ENCODE measurements at places on chromosomes 1 and 21. TPM values are rescaled to one million over a fixed set of nuclear protein-coding genes. Genes with fewer than 3 reads are reported as not detected.

DNA sequence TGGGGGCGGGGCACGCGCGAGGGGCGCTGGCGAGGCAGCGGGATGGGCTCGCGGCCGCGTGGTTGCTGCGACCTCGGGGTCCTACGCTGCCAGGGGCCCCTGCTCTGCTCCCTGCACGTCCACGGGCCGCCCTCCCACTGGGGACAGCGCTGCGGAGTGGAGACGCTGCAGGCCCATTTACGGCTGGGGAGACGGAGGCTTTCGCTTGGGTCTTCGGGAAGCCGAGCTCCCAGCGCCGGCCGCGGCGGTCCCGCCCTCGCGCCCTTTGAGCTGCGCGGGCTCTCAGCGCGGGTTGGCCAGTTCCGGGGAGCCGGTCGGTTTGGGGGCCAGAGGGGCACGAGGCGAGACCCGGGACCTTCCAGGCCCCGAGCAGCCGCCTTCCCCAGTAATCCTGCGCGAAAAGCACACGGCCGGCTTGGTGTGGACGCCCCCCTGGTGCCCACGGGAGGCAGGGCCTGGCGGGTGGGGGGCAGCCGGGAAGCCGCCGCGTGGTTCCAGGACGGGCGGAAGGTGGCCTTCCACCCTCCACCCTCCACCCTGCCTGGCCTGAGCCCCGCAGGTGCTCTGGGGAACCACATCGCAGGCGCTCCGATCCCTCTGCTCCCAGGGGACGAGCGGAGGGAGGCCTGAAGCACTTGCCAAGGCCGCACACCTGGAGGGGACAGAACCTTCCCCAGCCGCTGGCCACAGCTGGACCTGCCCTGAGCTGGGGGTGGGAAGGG lies 570 bp upstream of the PEX10 start:
- H3K4me1 ChIP-seq: no peaks in the 10 kb centered on the region
- H3K36me3 ChIP-seq: no peaks in the 10 kb centered on the region
- H3K27me3 ChIP-seq: peaks cover 8% of the 10 kb centered on the region

DNA sequence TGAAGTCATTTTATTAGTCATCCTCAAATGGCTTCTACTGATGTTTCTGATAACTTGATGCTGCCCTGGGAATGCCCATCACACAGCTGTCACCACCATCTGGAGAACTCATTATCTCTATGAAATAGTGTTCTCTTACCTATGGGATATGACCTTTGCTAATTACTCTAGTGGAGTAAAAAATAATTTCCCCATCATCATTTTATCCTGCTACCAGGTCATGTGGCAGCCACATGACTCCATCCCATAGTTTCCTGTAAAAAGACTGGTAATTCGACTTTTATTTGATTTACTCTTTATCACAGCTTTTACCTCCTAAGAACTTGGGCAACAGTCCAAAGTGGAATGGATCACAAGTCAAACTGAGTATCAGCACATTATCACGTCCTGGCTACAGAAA lies 76.1 kb upstream of the USP25 start:
- H3K4me1 ChIP-seq: no peaks in the 10 kb centered on the region
- DNase-seq: no peak
- H3K27me3 ChIP-seq: no peaks in the 10 kb centered on the region
- H3K36me3 ChIP-seq: no peaks in the 10 kb centered on the region
- no peak overlapping the region for H3K4me3 ChIP-seq
- no peak overlapping the region for H3K27ac ChIP-seq

DNA sequence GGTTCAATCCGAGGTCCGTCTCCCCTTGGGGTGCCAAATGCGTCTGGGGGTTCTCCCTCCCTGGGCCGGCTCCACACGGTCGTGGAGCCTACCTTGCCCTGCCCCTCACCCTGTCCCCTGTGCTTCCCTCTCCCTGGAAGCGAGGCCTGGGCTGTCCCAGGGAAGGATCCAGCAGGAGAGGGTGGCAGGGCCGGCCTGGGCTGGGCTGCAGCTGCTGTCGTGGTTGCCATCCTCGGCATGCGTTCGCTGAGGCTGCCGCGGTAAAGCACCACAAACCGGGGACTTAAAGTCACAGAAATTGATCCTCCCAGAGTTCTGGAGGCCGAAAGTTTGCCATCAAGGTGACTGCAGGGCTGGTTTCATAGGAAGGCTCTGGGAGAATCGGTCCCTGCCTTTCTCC lies 123.0 kb upstream of the TMPRSS2 start:
- no peak overlapping the region for H3K27ac ChIP-seq
- H3K36me3 ChIP-seq: no peaks in the 10 kb centered on the region
- DNase-seq: no peak
- no peaks in the 10 kb centered on the region for H3K27me3 ChIP-seq

DNA sequence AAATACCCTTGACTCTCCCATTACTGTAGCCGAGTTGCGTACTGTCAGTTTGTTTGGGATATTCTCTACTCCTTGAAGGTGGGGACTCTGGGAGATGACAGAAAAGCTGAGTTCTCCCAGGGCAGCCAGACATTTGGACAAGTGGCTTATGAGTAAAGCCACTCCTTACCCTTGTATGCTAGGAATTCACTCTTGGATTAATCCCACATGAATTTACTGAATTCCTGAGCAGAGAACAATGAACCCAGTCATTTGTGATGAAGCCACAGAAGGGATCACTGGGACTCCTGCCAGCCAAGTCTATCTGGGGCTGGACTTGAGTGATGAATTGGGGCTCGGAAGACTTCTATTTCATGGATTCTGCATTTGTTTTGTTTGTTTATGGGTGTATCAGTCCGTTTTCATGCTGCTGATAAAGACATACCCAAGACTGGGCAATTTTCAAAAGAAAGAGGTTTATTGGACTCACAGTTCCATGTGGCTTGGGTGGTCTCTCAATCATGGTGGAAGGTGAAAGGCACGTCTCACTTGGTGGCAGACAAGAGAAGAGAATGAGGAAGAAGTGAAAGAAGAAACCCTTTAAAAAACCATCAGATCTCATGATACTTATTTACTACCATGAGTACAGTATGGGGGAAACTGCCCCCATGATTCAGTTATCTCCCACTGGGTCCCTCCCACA lies 25.1 kb downstream of the C1orf116 start:
- H3K27ac ChIP-seq: no peak overlapping the region
- H3K4me3 ChIP-seq: no peak overlapping the region
- H3K36me3 ChIP-seq: no peaks in the 10 kb centered on the region
- no peaks in the 10 kb centered on the region for H3K4me1 ChIP-seq
- no peak for DNase-seq
- H3K27me3 ChIP-seq: no peaks in the 10 kb centered on the region

GRCh38 chr1:115911294-115911693 lies 65.0 kb upstream of the SLC22A15 start:
- no peaks in the 10 kb centered on the region for H3K36me3 ChIP-seq
- H3K4me3 ChIP-seq: no peak overlapping the region
- DNase-seq: no peak

DNA sequence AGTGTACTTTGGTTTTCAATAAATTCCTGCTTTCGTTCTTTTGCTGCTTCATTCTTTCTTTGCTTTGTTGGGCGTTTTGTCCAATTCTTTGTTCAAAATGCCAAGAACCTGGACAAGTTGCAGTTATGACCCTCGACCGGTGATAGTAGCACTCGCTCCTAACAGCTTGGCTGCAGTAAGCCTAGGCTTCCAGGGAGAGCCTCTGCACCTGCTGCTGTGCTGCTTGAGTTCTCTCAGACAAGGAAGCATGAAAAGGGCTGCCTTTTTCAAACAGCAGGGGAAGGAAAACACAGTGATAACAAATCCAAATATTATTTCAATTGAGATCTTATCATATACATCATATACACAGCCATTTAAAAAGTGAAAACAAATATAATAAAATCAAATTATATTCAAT lies 12.8 kb upstream of the RIPK4 start:
- no peak overlapping the region for H3K27ac ChIP-seq
- DNase-seq: no peak
- no peaks in the 10 kb centered on the region for H3K36me3 ChIP-seq
- no peak overlapping the region for H3K4me3 ChIP-seq
- peaks cover 31% of the 10 kb centered on the region for H3K27me3 ChIP-seq

- DNase-seq: peak; percentile 24
- no peaks in the 10 kb centered on the region for H3K4me1 ChIP-seq
- H3K27ac ChIP-seq: no peak overlapping the region
- no peak overlapping the region for H3K4me3 ChIP-seq
- H3K27me3 ChIP-seq: no peaks in the 10 kb centered on the region
Measured at GRCh38 chr1:9659328-9659727, 7.8 kb downstream of the PIK3CD start.

GRCh38 chr1:74811436-74812179 lies 78.7 kb downstream of the TYW3 start:
- no peak overlapping the region for H3K27ac ChIP-seq
- H3K27me3 ChIP-seq: no peaks in the 10 kb centered on the region

- no peaks in the 10 kb centered on the region for H3K27me3 ChIP-seq
- H3K36me3 ChIP-seq: no peaks in the 10 kb centered on the region
- no peak overlapping the region for H3K27ac ChIP-seq
- no peaks in the 10 kb centered on the region for H3K4me1 ChIP-seq
- H3K4me3 ChIP-seq: no peak overlapping the region
Measured at GRCh38 chr1:246761396-246761795, 37.2 kb downstream of the SCCPDH start.

DNA sequence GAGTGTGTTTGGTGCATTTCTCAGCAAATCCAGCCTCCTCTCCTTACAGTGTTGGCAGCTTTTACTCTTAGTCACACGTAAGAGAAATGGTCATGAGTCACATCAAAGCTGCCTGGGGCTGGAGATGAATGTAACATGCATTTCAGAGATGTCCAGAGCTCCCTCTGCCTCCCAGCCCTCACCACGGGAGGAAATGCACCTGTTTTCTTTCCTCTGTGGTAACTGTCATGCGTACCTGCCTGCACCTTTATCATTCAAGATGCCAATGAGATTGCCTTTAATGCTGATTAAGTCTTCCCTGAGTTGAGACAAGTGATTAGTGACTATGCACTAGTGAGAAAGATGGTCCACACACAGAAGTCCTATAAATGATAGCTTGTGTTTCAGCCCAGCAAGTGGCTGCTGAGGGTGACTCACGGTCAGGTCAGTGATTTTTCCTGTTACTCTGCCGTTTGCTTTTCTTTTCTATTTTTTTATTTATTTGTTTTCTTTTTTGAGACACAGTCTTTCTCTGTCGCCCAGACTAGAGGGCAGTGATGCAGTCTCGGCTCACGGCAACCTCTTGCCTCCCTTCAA lies 277.3 kb upstream of the FMN2 start:
- peak overlapping the region; percentile 86 for H3K27ac ChIP-seq
- H3K36me3 ChIP-seq: no peaks in the 10 kb centered on the region
- no peak overlapping the region for H3K4me3 ChIP-seq
- peak; percentile 22 for DNase-seq
- no peaks in the 10 kb centered on the region for H3K27me3 ChIP-seq
- H3K4me1 ChIP-seq: no peaks in the 10 kb centered on the region

DNA sequence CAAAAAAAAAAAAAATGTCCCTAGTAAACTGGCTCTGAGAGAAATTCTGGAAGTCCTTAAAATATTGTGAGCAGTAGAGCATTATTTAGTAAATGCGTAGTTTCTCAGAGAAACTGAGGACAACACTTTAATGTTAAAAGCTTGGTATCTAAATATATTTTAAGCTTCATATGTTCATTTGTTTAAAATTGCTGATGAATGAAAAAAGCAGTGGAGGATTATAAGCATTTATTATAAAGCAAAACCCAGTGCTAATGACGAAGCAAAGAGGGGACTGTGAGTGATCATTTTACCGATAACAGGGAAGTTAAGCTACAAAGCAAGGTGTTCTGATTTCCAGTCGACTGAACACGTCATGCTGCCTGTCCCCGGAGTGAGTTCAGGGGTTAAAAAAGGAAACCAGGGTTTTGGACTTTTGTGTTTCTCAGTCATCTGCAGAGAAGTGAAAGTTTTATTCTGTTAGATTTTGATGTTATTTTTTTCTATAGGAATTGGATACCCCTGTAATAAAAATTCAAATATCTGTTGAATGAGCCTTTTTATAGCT lies 64.5 kb upstream of the SCCPDH start:
- DNase-seq: no peak
- H3K27me3 ChIP-seq: no peaks in the 10 kb centered on the region
- H3K4me3 ChIP-seq: no peak overlapping the region
- no peaks in the 10 kb centered on the region for H3K4me1 ChIP-seq

DNA sequence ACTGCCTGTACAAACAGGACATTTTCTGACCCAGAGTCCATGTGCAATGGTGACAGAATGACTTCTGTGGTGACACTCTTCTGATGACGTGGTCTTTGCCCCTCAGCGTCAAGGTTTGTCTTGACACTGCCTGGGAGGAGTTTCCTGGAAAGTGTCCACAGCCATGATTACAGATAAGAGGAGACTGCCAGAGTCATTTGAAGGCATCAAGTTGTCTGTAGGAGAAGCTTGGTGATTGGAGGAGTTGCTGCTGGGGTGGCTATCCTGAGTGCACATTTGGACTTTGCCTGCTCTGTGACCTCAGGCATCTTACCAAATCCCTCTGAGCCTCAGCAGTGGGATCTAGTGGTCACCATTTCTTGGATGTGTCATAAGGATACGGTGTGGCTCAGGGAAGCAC lies 17.7 kb downstream of the TCHHL1 start:
- H3K4me3 ChIP-seq: no peak overlapping the region
- H3K27me3 ChIP-seq: no peaks in the 10 kb centered on the region
- H3K27ac ChIP-seq: no peak overlapping the region
- no peaks in the 10 kb centered on the region for H3K4me1 ChIP-seq

- H3K36me3 ChIP-seq: no peaks in the 10 kb centered on the region
- no peak overlapping the region for H3K4me3 ChIP-seq
- DNase-seq: no peak
Measured at GRCh38 chr1:38444311-38444710, 397.7 kb upstream of the POU3F1 start.

GRCh38 chr1:24199291-24199900 lies 12.3 kb upstream of the IFNLR1 start:
- H3K27ac ChIP-seq: no peak overlapping the region
- no peak overlapping the region for H3K4me3 ChIP-seq
- peak; percentile 70 for DNase-seq
- no peaks in the 10 kb centered on the region for H3K4me1 ChIP-seq
- no peaks in the 10 kb centered on the region for H3K36me3 ChIP-seq

GRCh38 chr1:156896490-156897033 lies 3.0 kb downstream of the PEAR1 start:
- no peak overlapping the region for H3K4me3 ChIP-seq
- H3K4me1 ChIP-seq: no peaks in the 10 kb centered on the region
- H3K36me3 ChIP-seq: no peaks in the 10 kb centered on the region
- peaks cover 4% of the 10 kb centered on the region for H3K27me3 ChIP-seq

DNA sequence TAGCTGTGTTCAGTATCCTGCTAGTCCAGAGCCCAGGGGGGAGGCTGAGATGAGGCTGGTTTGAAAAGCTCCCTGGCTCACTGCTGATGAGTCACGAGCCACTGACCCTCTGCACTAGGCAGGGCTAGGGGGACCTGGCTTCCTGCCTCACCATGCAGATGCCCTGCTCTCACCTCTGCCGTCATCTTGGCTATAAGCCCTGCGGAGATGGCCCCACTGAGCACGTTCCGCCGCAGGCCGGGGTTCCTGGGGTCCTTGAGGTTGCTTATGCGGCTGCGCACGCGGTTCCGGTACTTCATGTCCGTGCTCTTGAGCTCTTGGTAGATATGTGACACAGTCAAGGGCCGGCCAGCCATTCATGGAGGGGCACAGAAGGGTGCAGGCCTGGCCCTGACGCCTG lies 24.1 kb upstream of the ZNF436 start:
- no peaks in the 10 kb centered on the region for H3K36me3 ChIP-seq
- no peaks in the 10 kb centered on the region for H3K4me1 ChIP-seq
- peak; percentile 84 for DNase-seq
- H3K4me3 ChIP-seq: no peak overlapping the region
- peak overlapping the region; percentile 66 for H3K27ac ChIP-seq

Gene GBP5
- 1.6 TPM for total RNA-seq

Gene CDK11B
- 6.8 TPM for total RNA-seq

Gene PRRX1
- total RNA-seq: 163 TPM

Gene LCE1B
- total RNA-seq: not detected

Gene LRRC71
- 3.8 TPM for total RNA-seq

Gene ATAD3C
- 0.77 TPM for total RNA-seq

Gene RGS13
- total RNA-seq: 0.51 TPM

Gene CIART
- 4.9 TPM for total RNA-seq

Gene PEA15
- total RNA-seq: 85.0 TPM

Gene OR2L8
- total RNA-seq: not detected

Gene DIO1
- total RNA-seq: 2.1 TPM

Gene TMEM269
- not detected for total RNA-seq

Data from uterus (tissue), 4 donors.